T-cell (primary cell): ENCODE measurements at places on chromosomes 1 and 21. TPM values are rescaled to one million over a fixed set of nuclear protein-coding genes. Genes with fewer than 3 reads are reported as not detected.
A peak's percentile ranks its signal among the peaks of the same experiment; 100 is the strongest.

- no peak for DNase-seq
Observed at GRCh38 chr1:104702731-104703130, 953.0 kb downstream of the AMY1C start.

Gene FCRL6
- 5.8 TPM for total RNA-seq

- DNase-seq: no peak
Observed at GRCh38 chr1:172559572-172560210, 26.7 kb downstream of the SUCO start.

Gene F3
- total RNA-seq: 1.0 TPM

DNA sequence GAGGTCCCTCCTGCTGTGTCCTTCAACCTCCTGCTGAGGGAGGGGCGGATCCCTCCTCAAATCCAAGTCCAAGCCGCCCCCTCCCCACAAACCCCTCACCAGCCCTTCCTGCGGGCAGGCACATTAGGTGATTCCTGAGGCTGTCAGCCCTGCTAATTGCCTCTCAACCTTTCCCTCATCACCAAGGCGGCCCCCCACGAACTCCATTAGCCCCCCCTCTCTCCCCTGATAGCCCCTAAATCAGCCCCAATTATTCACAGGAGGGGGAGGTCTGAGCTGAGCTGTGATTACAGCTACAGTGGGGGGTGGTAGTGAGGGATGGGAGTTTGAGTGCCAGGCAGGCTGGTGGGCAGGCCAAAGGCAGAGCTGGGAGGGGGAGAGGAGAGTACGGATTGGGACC lies 5.8 kb upstream of the PEAR1 start:
- no peak for DNase-seq

Gene PTPN22
- 26.3 TPM for total RNA-seq

DNA sequence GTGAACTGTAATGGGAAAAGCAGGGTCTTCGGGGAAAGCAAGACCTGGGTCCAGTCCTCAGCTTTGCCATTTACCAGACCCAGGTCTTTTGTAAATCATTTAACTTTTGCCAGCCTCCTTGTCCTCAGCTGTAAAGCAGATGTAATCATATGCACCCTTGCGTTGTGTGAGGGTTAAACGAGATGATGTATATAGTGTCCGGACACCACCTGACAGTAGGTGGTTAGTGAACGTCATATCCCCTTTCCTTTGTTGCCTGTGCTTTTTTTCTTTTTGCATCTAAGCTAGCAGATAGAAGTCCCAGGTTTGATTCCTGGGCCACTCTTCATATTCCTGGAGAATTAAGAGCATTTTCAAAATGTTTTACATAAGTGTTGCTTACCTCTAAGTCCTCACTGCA lies 28.5 kb downstream of the IL12RB2 start:
- no peak for DNase-seq

GRCh38 chr1:117051224-117052064 lies 8.7 kb upstream of the TTF2 start:
- DNase-seq: peak; percentile 12

DNA sequence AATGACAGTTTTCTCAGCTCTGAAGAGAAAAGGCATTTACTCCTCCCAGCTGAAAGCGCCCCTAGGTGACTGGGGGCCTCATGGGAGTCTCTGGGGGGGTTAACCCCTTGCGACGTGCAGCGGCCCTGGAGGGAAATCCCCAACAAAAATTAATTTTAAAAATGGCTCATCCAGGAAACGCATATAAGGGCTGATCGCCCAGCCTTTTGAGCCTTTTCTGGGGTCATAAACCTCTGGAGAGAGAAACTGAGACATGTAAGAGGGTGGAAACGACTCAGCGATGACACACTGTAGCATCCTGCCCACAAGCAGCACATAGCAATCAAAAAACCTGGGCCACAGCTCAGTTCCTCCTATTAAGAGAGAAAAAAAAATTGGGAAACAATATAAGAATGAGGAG lies 20.4 kb upstream of the HPDL start:
- no peak for DNase-seq

Gene CDA
- not detected for total RNA-seq

DNA sequence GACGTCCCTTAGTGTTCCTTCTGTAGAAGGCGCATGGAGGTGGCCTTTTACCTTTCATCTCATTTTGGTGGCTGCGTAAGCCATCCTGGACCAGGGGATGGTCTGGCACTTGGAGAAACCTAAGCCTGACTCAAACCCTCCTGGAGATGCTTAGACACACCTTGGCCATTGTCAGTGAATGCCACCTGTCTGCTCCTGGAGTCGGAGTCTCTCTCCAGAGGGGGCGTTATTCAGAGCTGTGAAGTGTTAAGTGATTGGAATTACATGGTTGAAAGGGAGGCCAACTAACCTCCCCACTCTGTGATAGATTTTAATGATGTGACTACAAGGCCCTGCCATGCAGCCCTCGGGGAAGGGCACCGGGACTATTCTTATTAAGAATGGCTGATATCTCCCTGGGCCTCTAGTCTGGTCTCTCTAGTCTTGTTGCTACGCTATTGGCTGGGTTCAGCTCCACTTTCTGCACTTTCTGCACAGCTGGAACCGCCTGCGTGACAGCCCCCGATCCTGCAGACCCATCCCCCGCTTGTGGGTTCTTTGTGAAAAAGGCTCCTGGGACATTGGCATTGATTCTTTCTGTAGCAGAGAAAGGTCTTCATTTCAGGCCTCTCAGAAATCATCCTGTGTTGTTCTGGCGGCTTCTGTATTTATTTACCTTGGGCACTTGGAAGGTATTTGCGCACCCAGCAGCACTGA lies 4.2 kb downstream of the RASSF5 start:
- DNase-seq: no peak

Gene ERG
- total RNA-seq: 0.54 TPM

Gene PRR9
- total RNA-seq: not detected

Gene LRP8
- total RNA-seq: 20.0 TPM

DNA sequence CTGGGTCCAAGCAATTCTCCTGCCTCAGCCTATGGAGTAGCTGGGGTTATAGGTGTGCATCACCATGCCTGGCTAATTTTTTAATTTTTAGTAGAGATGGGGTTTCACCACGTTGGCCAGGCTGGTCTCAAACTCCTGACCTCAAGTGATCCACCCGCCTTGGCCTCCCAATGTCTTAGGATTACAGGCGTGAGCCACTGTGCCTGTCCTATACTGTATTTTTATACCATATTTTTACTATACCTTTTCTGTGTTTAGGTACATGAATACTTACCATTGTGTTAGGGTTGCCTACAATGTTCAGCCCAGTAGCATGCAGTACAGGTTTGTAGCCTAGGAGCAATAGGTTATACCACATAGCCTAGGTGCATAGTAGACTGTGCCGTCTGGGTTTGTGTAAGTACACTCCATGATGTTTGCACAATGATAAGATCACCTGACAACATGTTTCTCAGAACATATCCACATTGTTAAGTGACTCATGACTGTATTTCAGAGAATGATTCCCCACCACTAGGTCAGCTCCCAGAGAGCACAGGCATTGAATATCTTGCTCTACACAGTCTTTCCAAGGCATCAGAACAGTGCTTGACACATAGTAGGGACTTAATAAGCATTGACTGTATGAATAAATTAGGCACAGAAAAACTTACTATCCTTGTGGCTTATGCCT lies 6.0 kb upstream of the CITED4 start:
- DNase-seq: no peak

GRCh38 chr1:43703836-43704235 lies 3.5 kb upstream of the ST3GAL3 start:
- no peak for DNase-seq

DNA sequence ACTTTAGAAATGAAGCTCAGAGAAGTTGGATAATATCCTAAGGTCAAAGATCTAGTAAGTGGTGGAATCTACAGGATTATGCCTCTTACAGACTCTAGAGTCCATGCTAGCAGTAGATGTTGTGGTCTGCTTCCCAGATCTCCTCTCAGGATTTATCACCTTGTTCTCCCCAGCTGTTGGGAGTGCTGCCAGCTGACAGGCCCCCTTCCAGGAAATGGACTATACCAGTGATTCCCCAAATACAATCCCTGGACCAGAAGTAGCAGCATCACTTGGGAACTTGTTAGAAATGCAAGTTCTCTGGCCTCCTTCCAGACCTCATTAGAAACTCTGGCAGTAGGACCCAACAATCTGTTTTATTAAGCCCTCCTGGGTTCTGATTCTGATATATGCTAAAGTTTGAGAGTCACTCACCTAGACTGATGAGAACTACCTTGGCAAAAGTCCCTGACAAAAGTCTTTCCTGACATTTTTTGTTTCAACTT lies 24.5 kb upstream of the NTNG1 start:
- DNase-seq: no peak

Gene C1orf87
- not detected for total RNA-seq

DNA sequence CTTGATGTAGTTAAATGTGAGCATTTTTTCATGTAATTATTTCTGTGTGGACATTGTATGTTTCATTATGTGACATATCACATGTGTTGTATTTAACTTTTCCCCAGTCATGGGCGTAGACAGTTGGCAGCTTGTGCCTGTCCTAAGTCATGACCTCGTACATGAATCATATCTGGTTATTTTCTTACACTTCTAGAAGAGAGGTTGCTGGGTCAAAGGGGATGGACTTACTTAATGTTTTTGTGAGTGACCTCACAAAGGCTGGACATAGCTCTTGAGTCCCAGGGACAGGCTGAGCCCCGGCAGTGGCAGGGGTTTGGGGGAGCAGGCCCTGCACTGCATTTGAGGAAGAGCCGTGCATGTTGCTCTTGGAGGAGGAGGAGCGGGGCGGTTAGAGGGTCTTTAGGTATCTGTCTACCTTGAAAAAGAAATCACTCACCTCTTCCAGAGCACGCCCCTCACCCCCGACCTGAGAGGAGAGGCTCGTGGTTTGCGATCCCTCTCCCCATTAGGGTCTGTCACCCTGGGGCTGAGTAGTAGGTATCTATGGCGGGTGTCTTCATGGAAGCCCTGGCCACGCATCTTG lies 16.4 kb downstream of the IFNGR2 start:
- no peak for DNase-seq

Gene RIPK4
- total RNA-seq: 0.32 TPM
